Renal cortex interstitium (tissue), 15 donors: ENCODE measurements at places on chromosomes 13 and 19.

GRCh38 chr13:41407380-41407779 is 50.0 kb upstream of the RGCC start:
- no peak for DNase-seq

DNA sequence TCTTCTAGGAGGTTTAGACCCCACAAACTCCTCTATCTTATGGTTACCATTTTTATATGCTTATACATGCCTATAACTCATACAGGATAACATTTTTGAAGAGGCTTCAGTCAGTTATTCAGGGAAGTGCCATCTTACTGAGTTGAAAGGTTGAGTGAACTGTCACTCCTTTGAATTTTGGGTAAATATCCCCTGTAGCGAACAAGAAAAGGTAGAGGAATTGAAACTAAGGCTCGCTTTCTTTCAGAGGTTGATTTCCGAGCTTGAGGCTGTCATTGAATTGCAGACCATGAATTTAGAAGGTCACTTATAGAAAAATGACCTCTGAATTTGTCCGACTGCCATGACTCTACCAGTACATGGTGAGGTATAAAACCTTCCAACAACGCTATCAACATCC is 35.1 kb downstream of the MICU2 start:
- no peak for DNase-seq

DNA sequence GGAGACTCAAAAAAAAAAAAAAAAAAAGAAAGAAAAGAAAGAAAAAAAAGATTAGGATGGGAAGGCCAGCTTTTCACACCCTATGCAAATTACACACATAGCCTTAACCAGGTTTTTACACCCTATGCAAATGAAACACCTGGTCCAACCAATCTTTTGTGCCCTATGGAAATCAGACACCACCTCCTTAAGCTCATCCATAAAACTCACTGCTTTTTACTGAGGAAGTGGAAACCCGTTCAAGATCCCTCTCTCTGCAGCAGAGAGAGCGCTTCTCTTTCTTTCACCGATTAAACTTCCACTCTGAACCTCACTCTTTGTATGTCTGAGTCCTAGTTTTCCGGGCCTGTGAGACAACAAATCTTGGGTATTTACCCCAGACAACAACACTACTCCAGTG is 25.3 kb upstream of the HOMER3 start:
- no peak for DNase-seq

DNA sequence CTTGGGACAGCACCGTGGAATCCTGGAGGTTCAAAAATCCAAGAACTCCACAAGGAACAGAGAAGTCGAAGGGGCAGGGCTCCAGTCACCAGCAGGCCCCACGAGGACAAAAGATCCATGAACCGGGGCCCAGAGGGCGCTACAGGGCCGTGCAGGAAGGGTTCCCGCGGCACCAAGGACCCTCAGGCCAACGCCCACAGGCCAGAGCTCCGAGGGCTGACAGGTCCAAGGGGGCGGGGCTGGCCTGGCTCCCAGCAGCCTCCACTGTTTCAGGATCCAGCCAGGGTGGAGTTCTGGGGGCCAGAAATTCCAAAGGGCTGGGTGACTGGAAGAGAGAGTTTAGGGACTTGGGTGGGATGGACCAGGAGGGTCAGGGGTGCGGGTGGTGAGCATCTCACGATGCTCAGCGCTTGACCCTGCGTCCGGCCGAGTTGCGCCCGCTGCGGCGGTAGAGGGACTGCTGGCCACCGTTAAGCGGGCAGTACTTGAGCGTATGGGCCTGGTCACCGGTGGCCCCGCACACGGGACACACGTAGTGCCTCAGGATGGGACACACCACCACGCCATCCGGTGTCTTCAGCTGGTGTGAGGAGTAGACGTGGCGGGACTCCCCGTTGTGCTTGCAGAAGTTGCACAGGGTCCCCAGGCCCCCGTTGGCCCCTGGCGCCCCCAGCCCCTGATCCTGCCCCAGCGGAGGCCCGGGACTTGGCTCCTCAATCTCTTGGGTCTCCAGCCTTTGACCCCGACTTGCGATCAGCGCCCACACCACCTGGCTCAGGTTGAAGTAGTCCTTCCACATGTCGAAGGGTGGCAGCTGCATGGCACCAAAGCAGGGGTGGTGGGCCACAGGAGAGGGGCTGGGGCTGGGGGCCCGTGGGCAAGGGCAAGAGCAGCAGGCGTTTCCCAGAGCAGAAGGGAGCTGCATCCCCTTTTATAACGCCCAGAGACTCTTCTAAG is at the start of gene NANOS2:
Gene NANOS2 (minus strand): TSS at position 905 of the 957 bp plus-strand sequence. CDS start 85 bp downstream, at position 820.
- no peak for DNase-seq

GRCh38 chr13:28658539-28658795 is 463 bp upstream of the POMP start:
- no peak for DNase-seq

GRCh38 chr19:49231804-49232203 is 74.2 kb downstream of the TRPM4 start:
- DNase-seq, result no peak

- no peak for DNase-seq
Measured at GRCh38 chr13:48942131-48942530, 33.6 kb upstream of the FNDC3A start.

GRCh38 chr13:99656844-99657381 is 155.6 kb downstream of the TM9SF2 start:
- DNase-seq, result no peak

GRCh38 chr19:9474975-9475374 is 23.4 kb downstream of the ZNF560 start:
- DNase-seq, result no peak

DNA sequence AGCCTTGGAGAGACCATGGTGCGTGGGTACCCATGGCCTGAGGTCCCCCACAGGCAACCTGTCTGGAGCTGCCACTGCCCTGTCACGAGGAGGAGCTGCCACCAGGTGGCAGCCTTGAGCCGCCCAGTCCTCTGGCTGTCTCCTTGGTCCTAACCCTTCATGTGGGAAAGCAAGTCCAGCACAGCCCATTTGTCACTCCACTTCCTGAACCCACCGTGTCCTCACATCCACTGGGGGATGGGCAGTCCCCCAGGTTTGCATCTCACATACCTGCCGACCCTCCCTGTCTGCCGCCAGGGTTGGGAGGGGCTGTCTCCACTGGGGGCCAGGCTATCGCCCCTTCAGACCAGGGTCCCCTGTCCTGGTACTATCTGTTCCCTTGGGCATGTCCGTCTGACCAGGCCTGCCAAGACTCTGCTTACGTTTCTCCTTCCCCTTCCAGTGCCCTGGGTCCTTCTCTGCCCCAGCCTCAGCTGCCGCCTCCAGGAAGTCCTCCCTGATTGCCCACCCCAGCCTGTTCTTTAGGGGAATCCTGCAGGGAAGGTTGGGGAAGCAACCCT is 4.5 kb downstream of the FAM174C start:
- DNase-seq, result no peak

GRCh38 chr13:29046588-29046987 is 226.4 kb downstream of the MTUS2 start:
- no peak for DNase-seq

DNA sequence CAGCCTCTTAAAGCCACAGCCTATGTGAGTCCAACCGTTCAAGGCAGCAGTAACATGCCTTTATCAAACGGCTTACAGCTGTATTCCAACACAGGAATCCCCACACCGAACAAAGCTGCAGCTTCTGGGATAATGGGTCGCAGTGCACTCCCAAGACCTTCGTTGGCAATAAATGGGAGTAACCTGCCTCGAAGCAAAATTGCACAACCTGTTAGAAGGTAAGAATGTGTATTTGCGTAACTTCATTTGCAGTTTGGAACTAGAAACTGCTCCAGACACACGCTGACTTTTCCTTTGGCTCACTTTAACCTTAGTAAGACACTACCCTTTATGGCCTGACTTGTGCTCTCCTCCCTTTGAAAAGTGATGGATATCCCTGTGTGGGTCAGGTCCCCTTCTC is 63.4 kb downstream of the SLAIN1 start:
- no peak for DNase-seq
